Mammary epithelial cell (primary cell): ENCODE measurements at places on chromosomes 4 and X. TPM values are rescaled to one million over a fixed set of nuclear protein-coding genes. Genes with fewer than 3 reads are reported as not detected.

TCP11X2 gene
- polyA plus RNA-seq = not detected

FAAH2 gene
- 0.23 TPM for polyA plus RNA-seq

DNA sequence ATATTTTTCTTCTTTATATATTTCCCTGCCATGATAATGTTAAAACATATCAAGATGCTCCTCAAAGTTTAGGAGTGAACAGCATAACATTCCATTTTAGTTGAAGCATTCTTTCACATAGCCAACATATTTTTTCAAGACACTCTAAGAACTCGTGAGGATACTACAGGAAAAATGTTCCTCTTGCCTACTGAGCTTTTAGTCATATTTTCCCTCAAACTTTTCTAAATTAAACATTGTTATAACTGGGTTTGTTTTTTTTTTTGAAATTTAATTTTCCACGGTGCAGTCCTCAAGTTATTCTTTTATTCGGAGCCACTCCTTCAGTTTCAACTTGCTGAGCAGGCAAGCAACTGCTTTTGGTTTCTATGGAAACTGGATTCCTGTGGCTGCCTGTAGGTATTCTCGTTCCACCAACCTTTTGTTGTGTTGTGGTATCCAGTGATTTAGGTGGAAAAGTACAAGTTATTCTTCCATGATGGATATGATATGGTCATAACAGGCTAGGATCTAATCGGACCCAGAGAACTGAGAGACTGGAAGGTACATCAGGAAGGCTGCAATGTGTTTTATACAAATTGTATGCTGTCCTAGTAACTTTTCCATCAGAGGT is 248.0 kb downstream of the TRIML1 start:
- peak; percentile 83 for DNase-seq

DNA sequence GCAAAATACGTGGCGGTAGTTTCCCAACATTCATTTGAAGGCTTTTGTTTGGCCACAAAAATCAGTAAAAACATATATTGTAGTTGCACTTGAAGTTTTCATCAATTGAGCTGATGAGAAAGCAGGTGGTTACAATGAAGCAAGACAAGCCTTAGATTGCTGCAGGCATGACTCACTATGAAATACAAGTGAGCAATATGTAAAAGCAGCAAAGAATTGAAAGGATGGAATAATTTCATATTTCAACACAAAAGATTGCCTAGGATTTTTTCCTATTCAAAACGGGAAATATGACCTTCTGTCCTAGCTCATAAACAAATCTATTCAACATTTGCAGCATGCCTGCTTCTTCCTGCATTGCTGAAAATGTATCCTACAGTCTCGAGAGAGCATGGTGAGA is 190.9 kb upstream of the BANK1 start:
- peak; percentile 84 for DNase-seq

DNA sequence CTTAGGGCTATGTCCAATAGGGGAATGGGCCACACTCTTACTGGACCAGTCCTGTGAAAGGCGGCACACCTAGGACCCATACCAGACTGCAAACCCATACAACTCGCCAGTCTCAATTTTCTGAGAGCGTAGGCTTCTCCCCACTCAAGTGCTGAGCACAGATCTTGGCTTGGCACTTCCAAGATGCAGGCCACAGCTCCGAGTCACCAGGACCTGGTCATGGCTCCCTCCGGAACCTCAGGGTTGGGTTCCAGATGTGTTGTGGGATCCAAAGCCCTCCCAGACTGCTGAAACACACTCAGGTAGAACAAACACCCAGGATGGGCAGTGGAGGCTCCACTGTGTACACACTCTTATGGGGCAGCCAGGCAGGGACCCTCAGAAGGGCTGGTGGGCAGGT is 103.3 kb downstream of the TMEM144 start:
- DNase-seq = no peak

- DNase-seq = no peak
Measured at GRCh38 chr4:122711919-122712318, 20.6 kb upstream of the BBS12 start.

- no peak for DNase-seq
Measured at GRCh38 chr4:168558599-168558998, 61.7 kb downstream of the PALLD start.

MAEA gene
- polyA plus RNA-seq = 120 TPM

- no peak for DNase-seq
Measured at GRCh38 chr4:106258145-106259045, 57.6 kb downstream of the TBCK start.

- no peak for DNase-seq
Measured at GRCh38 chrX:462853-463252, 76.1 kb upstream of the PPP2R3B start.

- peak; percentile 53 for DNase-seq
Measured at GRCh38 chrX:136028383-136028984, 43.2 kb downstream of the SLC9A6 start.

DNA sequence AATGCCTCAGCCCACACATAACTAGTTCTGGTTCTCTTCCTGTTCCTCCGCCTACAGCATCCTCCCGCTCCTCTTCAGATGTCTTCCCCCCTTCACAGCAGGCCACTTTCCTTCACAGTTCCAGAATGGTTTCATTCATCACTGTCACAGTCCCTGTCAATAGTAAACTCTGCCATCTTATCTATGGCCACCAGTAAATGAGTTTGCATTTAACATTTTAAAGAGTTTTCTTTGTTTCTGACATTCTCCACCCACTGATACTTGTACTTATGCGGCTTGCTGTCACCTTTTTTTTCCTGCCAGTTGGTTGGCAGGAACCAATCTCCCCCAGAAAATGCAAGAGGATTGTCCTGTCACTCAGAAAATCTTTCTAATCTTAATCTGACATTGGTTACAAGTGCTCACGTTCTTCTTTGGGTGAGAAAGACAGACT is 114.1 kb downstream of the GLUD2 start:
- DNase-seq = no peak

- DNase-seq = no peak
Measured at GRCh38 chr4:13355111-13355880, 128.8 kb downstream of the RAB28 start.

GAGE12F gene
- not detected for polyA plus RNA-seq

DNA sequence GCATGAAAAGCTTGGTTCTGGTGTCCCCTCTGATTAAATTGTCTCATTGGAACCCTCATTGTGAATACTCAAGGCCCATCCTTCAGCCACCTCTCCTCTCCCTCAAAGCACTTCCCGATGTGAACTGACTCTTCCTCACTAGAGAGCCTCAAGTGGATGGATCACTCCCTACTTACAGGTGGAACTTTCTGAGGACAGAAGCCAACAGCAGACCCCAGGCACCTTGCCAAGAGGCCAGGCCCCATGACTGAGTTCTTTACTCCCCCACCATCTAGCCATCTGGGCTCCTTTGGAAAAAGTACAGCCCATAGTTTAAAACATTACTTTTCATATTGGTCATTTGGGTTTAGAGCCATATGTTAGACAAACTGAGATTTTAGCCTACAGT is 224.1 kb downstream of the SHROOM3 start:
- DNase-seq = no peak

MCTS1 gene
- 45.7 TPM for polyA plus RNA-seq

ODAPH gene
- 0.10 TPM for polyA plus RNA-seq

TCEANC gene
- polyA plus RNA-seq = 0.69 TPM

GRCh38 chr4:177301126-177301639 is 8.5 kb upstream of the NEIL3 start:
- DNase-seq = peak; percentile 19

- no peak for DNase-seq
Measured at GRCh38 chrX:100946299-100946927, 17.7 kb upstream of the XKRX start.

TBC1D25 gene
- 13.1 TPM for polyA plus RNA-seq

GRCh38 chrX:68498044-68498507 is 775 bp upstream of the YIPF6 start:
- no peak for DNase-seq

DNA sequence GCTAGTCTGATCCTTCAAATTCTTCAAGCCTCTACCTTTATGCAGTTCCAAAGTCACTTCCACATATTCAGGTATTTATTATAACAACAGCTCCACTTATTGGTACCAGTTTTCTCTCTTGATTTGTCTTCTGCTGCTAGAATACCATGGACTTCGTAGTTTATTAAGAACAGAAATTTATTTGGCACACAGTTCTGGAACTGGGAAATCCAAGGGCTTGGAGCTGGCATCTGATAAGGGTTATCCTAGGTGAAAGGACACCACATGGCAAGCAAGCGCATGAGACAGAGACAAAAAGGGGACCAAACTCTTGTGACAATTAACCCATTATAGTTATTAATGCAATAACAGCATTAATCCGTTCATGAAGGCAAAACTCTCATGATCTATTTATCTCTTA is 600.5 kb upstream of the ATOH1 start:
- DNase-seq = no peak

DNA sequence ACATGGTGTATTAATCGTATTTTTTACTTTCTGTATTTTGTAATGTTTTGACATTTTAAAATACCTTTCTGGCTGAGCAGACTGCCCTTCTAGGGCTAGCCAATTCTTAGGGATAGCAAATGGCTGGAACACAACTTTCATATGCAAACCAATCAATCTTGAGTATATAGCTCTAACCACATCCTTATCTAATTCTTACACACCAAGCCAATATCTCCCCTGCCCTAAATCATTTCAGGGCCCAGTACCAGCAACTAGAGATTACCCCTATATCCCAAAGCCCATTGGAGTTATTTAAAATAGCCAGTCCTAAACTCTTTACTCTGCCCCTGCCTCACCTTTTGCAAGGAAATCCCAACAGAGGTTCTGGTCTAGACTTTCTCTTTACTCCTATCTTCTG is 58.3 kb downstream of the INTS12 start:
- DNase-seq = no peak

EBP gene
- 538 TPM for polyA plus RNA-seq

- DNase-seq = no peak
Measured at GRCh38 chr4:182569561-182569960, 326.4 kb downstream of the TENM3 start.

DNA sequence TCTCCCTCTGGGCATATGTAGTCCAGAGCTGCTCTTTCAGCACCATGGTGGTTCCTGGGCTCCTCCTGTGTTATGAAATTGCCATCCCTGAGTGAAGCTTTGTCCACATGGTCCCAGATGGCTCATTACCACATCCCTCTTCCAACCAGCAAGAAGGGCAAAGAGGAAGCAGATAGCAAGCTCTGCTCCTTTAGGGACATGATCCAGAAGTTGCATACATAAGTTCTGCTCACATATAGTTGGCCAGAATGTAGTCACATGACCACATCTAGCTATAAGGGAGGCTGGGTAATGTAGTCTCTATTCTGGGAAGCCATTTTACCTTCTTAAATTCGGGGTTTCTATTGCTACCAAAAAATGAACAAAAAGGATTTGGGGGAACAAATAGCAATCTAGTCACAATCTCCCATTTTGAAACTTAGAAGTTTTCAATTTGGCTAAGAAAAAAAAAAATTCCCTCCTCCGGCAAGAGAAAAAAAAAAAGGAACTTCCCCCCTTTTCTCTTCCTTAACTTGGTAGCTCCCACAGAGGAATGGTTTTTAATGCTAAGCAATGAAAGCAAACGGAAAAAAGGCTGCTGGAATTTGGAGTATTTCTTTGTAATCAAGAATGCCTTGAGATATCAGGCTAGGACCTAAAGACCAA is 88.2 kb upstream of the USP9X start:
- peak; percentile 61 for DNase-seq

GRCh38 chrX:9785944-9786797 is at the start of gene SHROOM2:
Gene SHROOM2, plus strand, starts transcription at chrX:9786429. Its CDS starts 117 bp downstream, at chrX:9786546.
- DNase-seq = no peak

DNA sequence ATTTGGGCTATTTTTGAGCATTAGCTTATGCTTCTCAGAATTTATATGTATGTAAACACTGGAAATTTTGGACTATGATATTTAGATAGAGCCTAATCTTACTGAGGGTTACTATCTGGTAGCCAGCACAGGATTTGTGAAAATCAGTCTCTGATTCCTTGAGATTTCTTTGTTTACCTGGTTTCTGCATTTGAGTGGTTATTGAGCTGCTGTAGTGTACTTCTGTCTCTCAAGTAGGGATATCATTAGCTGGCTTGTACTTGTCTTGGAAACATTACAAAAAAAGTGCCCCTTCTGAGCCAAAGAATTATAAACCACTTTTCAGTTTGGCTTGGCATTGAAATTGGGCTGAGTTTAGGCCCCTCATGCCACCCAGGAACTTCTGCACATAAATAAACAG is 49.7 kb downstream of the TLL1 start:
- DNase-seq = no peak

NHS gene
- polyA plus RNA-seq = 2.2 TPM

CXorf38 gene
- 9.2 TPM for polyA plus RNA-seq

DNA sequence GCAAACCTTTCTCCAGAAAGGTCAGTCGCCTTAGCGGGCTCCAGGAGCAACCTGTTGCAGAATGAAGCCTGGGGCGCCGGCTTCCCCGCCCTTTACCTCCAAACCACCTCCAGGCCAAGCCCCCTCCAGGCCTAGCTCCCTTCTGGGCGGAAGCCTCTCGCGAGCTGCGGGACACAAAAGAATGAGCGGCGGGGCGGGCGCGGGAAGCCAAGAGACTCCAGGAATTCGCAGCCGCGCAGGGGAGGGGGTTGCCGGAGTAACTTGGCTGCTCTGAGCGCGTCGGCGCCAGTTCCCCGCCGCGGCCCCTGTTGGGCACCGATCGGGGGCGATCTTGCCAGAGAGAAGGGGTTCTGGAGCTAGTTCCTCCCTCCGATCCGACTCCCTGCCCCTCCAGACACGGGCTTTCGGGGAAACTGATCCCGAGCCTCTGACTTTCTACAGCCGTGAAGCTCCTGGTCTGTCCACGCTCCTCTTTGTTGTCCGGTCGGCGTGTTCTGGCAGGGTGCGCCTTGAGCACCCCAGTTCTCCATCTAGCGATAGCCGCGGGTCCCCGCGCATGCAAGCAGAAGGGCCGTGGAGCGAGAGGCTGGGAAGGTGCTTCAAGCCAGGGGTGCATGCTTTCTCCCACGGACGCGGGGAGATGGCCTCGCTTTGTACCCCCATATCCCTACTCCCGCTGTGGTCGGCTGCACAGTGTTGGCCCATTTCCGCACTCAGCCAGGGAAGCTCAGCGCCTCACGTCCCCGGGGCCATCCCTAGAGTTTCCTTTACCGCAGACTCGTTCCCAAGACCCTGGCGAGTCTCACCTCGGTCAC is 1.2 kb downstream of the PROM1 start:
- DNase-seq = peak; percentile 9

- DNase-seq = no peak
Measured at GRCh38 chrX:129632443-129632842, 22.3 kb downstream of the APLN start.

MAGEA10 gene
- not detected for polyA plus RNA-seq

GRCh38 chrX:103550415-103551051 is 31.2 kb upstream of the RAB40A start:
- DNase-seq = no peak

IGSF1 gene
- polyA plus RNA-seq = not detected

LIAS gene
- 10.5 TPM for polyA plus RNA-seq

- no peak for DNase-seq
Measured at GRCh38 chr4:188466001-188466400, 326.8 kb downstream of the TRIML1 start.

GRCh38 chrX:133287860-133288259 is 69.7 kb upstream of the TFDP3 start:
- DNase-seq = no peak

GRCh38 chr4:154009191-154009590 is 220.3 kb upstream of the SFRP2 start:
- DNase-seq = peak; percentile 63

HTRA3 gene
- polyA plus RNA-seq = not detected
